ENCODE measurements at places on chromosomes 6 and 20. TPM values are rescaled to one million over a fixed set of nuclear protein-coding genes. Genes with fewer than 3 reads are reported as not detected.

Gene SLC22A7
- 0.80 TPM for total RNA-seq

Gene SCUBE3
- not detected for total RNA-seq

Gene RCAN2
- 6.2 TPM for total RNA-seq

Gene PPP1R3D
- total RNA-seq, result 10.2 TPM

Gene OOEP
- total RNA-seq, result not detected

Gene SIRPG
- 1.8 TPM for total RNA-seq

Gene SLC16A10
- total RNA-seq, result 9.5 TPM

Measured in Peyer's patch (tissue), 4 donors.